ENCODE measurements at places on chromosomes 5 and 9.

DNA sequence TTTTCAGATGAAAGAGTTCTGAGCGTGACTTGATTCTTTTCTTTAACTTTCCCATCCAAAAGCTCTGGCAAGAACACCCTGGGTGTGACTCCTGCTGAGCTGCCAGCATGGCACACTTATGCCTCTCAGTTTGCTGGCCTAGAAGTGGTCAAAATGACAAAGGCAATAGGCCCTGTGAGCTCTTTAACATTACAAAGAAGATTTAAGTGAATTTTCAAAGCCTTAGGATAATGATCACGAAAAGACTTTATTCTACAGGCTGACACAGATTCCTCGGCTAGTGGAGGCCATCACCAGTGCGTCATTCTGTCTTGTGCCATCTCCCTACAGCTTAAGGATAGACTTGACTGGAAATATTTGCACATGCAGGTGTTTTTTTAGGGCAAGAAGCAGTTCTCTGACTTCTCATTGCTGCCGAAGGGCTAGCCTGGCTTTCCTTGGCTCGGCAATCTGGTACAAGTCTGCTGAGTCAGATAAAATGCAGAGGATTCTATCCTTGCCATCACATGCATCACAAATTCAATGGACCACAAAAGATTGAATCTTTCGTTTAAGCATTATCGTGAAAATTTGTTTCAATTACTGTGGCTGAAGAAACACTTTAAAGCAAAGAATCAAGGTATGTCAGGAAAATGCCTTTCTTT is 311.5 kb downstream of the COX7C start:
- DNase-seq, result no peak

DNA sequence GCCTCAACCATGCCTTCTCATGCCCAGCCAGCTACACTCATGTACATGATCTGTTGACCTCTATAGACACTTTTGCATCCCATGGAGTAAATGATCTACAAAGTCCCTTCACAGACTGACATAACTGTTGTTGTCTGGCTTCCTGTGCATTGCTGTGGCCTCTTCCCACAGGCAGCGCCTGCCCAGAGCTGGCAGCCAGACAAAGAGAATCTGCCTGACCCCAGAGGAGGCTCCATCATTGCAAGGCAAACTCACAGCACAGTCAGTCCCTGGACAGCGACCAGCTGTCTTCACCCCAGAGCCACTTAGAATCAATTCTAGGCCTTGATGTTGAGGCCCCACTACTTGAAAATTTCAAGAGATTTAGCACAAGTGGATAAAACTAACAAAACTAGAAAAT is 65.5 kb downstream of the INSYN2B start:
- DNase-seq, result no peak

GRCh38 chr5:172280929-172281328 is 2.6 kb downstream of the UBTD2 start:
- DNase-seq, result no peak

- DNase-seq, result peak; percentile 42
These were observed 480 bp downstream of the LMNB1 start for GRCh38 chr5:126777257-126777974.

DNA sequence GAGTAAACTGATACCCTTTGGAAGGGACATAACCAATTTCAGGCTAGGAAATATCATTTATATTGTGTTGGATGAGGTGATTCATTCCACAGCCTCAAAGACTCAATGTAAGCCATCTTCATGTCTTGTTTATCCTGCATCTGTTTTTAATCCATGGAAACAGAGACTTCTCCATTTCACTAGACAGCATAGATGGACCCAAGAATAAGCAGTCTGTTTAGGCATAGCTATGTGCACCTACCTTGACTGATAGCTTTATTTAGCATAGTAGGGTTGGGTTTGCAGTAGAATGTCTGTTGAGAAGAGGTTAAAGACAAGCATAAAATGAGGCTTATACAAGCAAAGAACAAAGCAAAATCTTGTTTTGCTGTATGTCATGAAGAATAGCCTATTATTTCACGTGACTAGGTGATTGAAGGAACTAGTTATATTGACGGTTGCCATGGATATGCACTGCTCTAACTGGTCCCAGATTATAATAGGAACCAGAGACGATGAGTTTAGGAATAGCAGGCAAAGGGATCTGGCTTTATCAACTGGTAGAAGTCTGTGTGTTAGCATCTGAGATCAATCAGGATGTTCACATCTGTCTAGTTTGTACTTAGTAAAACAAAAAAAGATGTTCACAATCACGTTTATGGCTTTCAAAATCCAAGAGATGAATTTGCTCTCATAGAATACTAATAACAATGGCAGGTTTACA is 154.8 kb upstream of the KLF9 start:
- no peak for DNase-seq

DNA sequence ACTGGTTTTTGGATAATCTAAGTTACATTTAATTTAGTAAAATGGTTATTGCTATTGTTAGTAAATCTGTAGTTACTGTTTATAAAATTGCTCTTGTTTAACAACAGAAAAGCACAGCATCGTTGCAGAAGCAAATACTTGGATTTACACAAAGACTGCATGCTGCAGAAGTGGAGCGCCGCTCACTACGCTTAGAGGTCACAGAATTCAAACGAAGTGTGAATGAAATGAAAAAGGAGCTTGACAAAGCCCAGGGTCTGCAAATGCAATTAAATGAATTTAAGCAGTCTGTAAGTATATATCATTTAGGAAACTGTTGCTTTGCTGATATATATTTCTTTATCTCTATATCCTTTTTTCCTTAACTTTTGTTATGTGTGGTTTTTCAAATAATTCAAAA is 226.0 kb downstream of the CCDC171 start:
- DNase-seq, result no peak

GRCh38 chr9:112186695-112187094 is 11.6 kb upstream of the SUSD1 start:
- no peak for DNase-seq

GRCh38 chr5:72470826-72471225 is 36.4 kb downstream of the ZNF366 start:
- no peak for DNase-seq

DNA sequence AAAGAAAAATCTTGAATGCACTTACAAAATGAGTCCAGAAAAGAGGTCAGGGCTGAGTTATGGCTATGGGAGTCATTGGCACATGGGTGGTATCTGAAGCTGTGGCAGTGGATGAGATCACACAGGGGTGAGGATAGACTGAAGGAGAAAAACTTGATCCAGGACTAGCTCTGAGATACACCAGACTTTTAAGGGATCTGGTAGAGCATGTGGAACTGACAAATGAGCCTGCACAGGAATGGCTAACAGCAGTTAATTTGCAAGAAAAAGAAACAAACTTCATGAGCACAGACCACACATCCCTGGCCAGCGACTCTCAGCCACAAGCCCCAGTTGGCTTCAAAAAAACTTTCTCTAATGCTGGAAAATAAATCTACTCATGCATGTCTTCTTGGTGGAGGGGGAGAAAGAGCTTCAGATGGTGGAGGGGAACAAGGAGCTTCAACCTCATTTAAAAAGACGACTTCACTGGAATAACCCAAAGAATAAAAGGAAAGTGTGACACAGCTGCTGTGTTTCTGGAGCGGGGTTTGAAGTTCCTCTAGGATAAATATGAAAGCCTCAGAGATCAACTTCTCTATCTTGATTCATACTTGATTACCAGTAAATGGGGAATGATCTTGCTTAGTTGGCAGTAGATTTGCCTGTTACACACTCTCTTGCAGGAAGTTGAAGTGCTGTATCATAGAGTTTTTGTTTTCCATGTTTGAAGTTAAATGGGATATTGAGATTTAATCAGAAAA is 33.6 kb downstream of the TNFAIP8 start:
- no peak for DNase-seq

- no peak for DNase-seq
These were observed 262.8 kb downstream of the NR3C1 start for GRCh38 chr5:143140492-143141203.

- no peak for DNase-seq
These were observed 223 bp downstream of the NR3C1 start for GRCh38 chr5:143403334-143403592.

DNA sequence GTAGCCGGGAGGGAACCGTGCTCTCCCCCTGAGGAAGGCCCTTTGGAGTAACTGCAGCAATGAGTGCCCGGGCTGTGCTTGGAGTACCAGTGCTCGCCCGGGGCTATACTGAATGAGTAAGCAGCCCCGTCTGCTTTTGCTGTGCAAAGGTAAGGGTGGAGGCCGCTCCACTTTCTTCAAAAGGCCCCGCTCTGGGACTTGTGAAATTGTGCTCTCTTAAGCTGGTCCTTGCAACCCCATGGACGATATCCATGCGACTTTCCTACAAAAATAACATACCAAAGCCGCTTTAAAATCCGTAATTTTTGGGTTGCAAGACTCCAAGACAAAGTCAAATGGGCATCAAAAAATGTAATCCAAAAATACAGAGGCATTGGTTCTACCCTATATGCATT is 578 bp upstream of the TNFAIP8 start:
- peak; percentile 40 for DNase-seq

DNA sequence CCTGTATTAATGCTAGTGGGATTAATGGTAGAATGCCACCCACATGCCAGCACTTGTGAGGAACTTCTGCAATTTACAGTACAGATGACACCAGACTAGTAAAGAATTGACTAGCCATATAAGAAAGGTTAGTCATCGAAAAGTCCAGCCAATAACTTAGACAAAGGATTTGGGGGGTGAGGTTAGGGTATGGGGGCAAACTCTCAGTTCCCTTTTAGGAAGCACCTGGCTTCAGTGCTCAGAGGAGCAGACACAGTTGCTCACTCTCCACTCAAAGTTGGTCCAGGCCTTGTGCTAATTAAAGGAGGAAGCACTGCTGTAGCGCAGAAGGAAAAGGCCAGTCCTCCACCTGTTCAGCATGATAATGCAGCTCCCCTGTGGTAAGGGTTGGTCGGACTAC is 25.2 kb downstream of the TGFBR1 start:
- DNase-seq, result no peak

DNA sequence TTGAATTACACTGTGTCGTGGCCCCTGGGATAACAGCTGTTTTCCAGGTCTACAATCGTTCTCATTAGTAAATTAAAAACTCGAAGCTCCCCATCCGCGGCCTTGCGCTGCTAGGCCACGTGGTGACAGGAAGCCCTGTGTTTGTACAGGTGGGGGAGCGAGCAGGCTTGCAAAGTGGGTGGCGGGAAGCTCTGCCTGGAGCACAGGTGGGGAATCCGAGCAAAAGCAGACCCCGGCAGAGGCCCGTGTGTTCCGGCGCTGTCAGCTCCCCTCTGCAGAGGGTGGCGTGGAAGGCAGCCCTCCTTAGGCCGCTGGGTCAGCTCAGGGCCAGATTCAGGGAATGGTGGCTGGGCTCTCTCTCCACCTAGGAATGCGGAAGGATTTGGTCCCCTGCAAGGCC is 59.5 kb upstream of the ERCC6L2 start:
- no peak for DNase-seq

- peak; percentile 29 for DNase-seq
These were observed 86.0 kb upstream of the SLC30A5 start for GRCh38 chr5:69007726-69008368.

DNA sequence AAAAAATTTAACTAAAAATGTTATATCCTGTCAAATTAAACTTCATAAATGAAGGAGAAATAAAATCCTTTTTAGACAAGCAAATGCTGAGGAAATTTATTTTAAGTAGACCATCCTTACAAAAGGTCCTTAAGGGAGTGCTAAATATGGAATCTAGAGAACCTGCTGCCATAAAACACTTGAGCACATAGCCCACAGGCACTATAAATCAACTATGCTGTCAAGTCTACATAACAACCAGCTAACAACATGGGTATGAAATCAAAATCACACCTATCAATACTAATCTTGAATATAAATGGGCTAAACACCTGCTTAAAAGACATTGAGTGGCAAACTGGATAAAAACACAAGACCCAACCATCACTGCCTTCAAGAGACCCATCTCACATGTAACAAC is 15.1 kb upstream of the PRSS3 start:
- no peak for DNase-seq

DNA sequence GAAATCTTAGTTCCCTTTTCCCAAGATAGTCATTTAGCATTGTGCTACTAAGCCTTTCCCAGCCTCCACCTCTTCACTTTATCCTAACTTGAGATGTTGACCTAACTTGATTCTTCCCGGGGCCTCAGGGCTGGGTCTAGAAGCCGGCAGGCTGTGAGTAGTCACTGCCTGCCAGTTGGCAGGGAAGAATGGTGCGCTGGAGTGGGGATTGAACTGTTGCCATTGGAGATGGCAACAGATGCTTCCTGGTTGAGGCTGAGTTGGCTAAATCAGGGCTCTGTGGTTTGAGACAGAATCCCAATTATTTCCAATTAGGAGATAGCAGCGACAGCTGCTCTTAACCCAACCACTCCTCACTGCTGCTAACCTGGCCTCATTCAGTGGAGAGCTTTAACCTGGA is 343.1 kb downstream of the BRINP1 start:
- DNase-seq, result no peak

GRCh38 chr9:134188386-134189144 is 24.2 kb upstream of the RNU6ATAC start:
- no peak for DNase-seq

GRCh38 chr5:129996896-129997295 is 92.6 kb downstream of the CHSY3 start:
- no peak for DNase-seq

- no peak for DNase-seq
These were observed 227.6 kb upstream of the DAP start for GRCh38 chr5:10988622-10989021.

DNA sequence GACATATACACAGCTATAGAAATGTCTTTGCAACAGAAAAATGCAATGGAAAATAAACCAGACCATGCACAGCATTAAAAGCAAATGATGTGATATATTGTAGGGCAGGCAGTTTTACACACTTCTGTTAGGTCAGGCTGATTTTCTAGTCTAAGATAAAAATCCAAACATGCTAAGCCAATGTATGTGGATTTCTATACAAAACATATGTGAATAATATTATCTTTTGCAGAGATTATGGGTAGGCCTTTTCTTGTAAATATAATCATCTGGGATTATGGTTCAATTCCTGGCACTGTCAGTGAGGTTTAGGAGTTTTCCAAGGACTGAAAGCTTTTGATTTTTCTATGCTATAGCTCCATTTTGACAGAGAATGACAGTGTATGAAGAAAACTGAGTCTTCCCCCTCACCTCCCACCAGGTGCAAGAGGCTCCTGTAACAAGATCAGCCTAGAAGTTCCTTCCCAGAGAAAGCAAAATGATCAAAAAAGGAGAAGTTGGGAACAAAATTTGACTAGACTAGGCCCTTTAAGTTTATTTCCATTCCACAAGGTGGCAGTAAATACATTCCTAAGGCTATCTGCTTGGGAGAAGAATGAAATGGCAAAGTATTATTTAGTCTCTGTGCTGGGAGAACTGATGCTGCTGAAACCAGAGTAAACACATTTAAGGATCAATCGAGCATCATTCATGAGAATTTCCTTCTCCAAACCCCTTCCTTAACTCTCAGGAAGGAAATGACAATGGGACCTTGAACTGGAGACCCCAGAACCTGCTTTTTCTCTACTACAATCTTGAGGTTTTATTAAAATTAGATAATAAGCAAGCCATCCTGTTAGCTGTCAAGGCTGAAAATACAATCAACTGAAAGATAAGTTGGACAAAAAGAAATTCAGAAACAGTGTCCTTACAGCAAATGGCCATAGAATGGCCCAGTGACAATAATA is 133.0 kb upstream of the TUT7 start:
- no peak for DNase-seq

Data from stimulated activated CD4-positive, alpha-beta T cell treated with anti-CD3 and anti-CD28 coated beads, Interleukin-2, amount 100 ng/mL, for 4 hours (primary cell).